ENCODE measurements at places on chromosomes 11 and 22.

DNA sequence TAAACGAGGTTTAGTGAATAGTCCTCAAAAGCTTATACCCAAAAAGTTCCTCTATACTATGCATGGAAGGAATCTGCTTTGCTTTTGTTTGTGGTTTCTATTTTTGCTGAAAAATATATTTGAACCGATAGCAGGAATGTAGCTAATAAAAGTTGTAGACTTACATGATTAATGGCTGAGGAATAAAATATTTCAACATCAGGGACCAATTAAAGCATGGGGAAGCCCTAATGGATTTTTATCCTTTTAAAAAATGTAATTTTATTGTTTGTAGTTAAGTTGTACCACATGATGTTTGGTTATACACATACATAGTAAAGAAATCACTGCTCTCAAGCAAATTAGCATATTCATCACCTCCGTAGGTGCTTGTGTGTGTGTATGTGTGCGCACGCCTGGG lies 295.3 kb upstream of the CNTN5 start:
- DNase-seq, result no peak

DNA sequence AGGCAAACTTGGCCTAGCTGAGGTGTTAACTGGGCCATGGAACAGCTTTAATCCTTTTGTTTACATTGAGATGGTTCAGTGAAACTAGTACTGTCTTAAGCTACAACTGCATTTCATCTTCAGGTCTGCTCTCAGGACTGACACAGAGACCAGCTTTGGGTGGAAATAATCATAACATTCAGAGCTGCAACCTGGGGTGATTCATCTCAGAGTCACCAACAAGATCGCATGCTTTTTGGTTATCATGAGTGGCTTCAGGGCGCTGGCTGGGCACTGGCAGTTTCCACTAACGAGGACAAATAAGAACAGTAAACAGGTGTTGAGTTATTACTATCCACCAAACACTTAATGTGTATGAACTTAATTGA lies 60.9 kb upstream of the PAX6 start:
- DNase-seq, result no peak

GRCh38 chr11:45056529-45056928 lies 89.9 kb upstream of the PRDM11 start:
- DNase-seq, result no peak

DNA sequence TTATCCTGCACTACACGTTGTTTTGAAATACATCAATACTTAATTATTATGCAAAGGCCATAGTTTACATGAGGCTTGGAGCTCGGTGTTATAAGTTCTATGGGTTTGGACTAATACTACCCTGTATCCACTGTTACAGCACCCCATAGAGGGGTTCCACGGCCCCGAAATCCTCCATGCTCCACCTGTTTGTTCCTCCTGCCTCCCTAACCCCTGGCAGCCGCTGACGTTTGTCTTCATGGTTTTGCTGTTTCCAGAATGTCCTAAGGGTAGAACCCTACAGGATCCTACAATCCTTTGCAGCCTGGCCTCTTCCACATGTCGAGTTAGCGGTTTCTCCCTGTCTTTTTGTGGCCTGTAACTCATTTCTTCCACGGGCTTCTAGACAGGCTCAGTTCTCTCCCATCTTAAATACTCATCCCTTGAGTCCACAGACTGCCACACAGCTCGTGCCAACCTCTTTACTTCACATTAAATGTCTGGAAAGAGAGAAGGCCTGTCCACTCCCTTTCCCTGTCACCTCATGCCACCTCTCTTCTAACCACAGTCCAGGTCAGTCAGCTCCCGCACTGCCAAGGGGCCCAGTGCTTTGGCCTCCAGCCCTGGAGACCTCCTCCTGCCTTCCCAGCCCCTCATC lies 42.4 kb upstream of the TH start:
- DNase-seq, result no peak

All from GOT3 (cell line).